ENCODE measurements at places on chromosomes 16 and 17.
A peak's percentile ranks its signal among the peaks of the same experiment; 100 is the strongest.

DNA sequence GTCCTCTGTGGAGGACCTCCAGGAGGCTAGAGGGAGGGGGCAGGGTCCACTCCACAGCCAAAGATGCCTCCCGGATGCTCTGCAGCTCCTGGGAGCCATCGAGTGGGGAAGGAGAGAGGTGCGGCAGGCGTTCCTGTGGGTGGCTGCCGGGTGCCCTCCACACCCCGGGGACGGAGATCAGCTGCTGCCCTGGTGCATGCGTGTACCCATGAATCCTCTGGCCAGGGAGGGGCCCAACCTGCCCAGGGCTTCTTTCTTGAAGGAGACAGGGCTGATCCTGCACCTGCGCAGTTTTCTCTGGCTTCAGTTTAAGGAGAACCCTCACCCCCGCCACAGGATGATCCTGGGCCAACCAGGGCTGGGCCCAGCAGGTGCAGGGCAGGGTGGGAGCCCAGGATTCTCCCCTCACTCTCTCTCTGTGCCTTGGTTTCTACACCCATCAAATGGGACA lies 33.5 kb upstream of the DOC2B start:
- no peak for DNase-seq

- DNase-seq = no peak
Observed at GRCh38 chr17:82365606-82366295, 5.8 kb upstream of the UTS2R start.

DNA sequence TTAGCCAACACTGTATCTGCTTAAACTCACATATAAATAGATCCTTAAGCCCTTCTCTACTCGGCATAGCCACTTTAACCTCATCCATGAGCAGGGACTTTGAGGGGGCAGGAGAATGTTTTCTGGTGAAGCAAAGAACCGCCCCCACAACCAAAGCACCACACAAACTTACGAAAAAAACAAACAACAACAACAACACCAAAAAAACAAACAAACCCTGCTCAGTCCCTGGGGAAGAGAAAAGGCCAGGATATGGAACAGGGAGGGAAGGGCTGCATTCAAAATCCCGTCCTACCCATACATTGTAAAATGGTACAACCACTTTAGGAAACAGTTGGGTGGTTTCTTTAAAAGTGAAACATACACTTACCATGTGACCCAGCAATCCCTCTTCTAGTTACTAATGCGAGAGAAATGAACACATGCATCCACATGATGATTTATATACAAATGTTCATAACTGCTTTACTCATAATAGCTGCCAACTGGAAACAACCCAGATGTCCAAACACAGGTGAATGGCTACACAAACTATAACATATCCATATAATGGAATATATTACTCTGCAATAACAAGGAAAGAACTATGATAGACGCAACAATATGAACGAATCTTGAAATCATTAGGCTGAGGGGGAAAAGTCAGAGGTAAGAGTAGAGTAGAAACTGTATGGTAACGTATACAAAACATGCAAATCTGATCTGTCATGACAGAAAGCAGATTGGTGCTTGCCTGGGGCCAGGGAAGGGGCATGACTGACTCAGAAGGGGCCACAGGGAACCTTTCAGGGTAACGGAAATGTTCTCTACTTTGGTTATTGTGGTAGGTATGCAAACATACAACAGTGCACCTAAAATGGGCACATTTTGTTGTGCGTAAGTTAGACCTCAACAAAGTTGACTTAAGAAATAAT lies 37.7 kb upstream of the TOB1 start:
- DNase-seq = no peak

GRCh38 chr17:33464669-33465280 lies 171.7 kb upstream of the ASIC2 start:
- DNase-seq = no peak

GRCh38 chr16:2023092-2024031 lies 3.3 kb upstream of the NHERF2 start:
- DNase-seq = peak; percentile 84

DNA sequence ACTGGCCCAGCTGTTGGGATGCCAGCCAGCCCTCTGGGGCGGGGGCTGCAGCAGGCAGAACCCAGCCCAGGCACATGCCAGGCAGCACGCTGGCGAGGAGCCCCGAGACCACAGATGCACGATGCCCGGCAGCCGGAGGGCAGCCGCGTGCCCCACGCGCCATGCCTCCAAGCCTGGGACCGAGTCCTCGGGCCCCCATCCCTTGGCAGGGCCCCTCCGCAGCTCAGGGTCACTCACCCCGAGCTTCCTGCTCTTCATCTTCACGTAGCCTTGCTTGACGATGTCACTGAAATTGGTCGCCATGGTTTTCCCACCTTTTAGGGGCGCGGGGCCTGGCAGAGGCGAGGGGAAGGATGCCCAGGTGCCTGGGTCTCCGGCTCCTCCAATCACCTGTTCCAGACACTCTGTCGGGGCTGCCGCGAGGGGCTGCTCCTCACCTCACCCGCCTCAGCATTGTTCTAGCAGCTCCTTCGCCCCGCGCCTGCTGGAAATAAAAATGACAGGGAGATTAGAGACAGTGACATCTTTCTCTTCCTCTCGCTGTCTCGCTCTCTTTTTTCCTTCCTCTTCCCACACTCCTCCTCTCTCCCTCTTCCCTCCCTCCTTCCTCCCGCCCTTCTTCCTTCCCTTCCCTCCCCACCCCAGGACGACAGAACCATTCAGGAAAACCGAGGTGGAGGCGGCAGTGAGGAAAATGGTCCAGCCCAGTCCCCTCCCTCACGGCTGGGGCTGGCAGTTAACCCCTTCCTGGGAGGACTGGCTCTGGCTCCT lies 6.9 kb downstream of the DOK4 start:
- peak; percentile 41 for DNase-seq

DNA sequence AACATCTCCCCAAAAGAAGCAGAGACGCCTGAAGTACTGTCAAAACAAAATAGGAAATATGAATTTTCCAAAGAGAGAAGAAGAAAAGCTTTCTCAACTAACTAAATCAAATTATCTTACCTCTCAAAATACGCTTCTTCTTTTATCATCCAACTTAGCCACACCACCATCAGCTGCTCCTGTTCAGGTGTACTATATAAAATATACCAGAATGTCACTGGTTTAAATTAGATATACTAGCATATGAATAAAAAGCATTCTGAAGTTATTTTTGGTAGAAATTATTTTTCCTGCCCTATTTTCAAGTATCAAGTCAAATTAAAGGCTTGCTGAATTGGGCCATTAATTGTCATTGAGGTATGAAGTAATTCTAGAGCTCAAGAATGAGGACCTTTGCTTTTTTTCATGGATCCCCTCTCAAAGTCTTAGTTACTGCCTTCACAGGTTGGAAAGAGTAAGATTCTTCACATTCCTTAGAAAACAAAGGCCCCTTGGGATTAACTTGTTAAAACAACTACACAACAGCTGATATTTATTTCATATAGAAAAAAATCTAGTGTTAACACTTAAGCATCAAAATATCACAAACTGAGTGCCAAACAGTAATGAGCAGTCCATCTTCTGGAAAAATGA lies 30.1 kb downstream of the INTS2 start:
- no peak for DNase-seq

DNA sequence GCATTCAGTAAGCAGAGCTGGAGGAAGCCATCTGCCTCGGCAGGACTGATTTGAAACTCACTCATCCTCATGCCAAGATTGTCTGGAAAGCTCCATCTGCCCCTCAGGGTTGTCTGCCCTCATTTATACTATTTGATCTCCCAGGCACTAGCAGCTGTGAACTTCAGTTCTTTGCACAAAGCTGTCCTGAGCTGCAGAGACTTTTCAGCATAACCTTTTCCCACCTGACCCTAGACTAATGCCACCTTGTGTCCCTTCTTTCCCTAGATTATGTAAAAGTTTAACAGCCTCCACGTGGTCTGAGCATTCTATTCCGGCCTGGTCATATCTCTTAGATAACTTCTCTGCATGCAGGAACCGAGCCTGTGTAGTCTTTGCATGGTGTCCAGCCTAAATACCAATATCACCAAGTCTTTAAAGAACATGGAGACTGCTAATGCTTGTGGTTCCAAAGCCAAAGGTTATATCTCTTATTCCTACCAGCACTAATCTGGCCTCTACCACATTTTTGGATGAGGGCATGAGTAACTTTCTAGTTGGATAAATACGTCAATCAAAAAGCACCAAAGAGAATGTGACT lies 29.1 kb downstream of the STAT5A start:
- DNase-seq = no peak

DNA sequence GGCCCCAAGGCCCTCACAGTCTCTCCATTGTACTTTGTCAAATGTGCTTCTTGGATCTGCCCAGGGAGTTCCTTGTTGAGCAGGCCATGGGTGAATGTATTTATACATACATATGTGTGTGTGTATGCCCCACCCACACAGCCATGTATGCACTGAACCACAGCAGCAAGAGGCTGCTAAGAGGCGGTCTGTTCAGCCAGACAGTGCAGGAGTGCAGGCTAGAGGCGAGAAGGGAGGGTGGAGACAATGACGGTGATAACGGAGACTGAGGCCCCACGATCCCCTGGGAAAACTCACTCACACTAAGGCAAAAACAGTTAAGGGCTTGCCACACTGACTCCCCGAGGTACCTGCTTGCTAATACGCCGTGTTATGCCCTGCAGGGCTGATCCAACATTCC lies 151.0 kb upstream of the CDC42EP4 start:
- no peak for DNase-seq

DNA sequence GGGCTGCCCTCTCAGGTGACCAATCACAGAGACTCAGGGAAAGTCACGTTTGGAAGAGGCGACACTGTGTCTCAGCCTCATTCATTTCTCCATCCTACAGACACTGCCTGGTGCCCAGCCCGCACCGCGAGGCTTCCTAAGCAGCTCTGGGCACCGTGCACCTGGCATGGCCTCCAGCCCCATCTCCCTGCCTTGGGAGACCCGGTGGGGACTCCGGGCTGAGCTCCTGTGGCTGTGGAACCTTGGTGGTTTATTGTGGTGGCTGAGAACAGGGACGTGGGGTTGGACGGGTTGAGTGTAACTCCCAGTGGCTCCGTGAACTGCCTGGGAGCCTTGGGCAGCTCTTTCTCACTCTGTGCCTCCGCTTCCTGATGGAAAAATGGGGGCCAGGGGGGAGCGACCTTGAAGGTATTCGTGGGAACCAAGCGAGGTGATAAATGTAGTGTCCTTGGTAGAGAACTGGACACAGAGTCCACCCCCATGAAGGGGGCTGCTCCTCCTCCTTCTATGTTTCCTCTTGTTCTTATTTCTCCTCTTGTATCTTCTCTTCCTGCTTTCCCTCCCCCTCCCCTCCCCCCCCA lies 215.4 kb downstream of the SEC14L1 start:
- DNase-seq = no peak

- no peak for DNase-seq
Observed at GRCh38 chr17:74545843-74546230, at the start of gene CD300C. TSS of gene CD300C (minus strand) at chr17:74546115. CDS start at chr17:74545782, 333 bp downstream.

DNA sequence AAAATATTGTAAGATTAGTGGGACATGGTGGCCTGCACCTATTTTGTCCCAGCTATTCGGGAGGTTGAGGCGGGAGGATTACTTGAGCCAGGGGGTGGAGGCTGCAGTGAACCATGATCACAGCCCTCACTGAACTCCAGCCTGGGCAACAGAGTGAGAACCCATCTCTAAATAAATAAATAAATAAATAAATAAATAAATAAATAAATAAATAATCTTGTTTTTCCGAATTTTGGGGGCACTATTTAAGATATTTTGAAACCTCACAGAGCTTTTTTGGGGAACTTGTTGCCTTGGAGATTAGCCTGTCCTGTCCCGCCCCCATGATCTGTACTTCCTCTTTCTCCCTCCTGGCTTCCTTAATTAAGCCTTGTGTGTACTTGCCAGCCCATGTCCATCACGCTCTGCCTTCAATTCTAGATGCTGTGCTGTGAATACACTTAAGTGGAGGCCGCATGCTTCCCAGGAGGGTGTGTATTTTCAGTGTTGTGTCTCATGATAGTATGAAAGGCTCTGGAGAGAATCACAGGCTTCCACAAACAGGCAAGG lies 4.4 kb downstream of the LGALS9 start:
- DNase-seq = no peak

GRCh38 chr17:9726291-9726690 lies 65.1 kb downstream of the DHRS7C start:
- DNase-seq = no peak

- no peak for DNase-seq
Observed at GRCh38 chr17:77602062-77602746, 356.3 kb upstream of the TNRC6C start.

DNA sequence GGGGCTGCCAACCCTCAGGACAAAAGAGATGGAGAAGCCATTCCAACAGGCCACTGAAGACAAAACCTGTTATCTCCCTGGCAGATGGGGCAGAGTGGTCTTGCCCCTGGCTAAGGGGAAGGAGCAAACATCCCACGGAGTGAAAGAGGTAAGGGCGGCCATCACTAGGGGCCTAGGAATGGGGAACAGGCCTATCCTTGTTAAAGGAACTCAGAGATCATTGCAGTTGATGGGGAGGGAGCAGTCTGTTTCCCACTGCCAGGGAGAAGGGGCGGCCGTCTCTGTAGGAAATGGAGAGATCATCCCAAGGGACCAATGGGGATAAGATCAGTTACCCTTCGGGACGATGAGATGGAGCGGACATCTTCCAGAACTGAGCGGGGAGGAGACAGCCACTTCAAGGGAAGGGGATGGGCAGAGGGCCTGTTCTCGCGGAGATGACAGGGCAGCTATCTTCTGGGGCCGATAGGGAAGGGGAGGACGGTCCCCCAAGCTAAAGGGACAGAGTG lies 581 bp upstream of the TMEM208 start:
- no peak for DNase-seq

GRCh38 chr16:87328846-87329245 lies 11.7 kb upstream of the C16orf95 start:
- no peak for DNase-seq

DNA sequence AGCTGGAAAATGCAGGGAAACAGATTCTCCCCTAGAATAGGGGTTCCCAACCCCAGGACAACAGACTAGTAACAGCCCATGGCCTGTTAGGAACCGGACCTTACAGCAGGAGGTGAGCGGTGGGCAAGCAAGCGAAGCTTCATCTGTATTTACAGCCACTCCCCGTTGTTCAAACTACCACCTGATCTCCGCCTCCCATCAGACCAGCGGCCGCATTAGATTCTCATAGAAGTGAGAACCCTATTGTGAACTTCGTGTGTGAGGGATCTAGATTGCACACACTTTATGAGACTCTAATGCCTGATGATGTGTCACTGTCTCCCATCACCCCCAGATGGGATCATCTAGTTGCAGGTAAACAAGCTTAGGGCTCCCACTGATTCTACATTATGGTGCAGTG lies 3.5 kb downstream of the CD300LB start:
- DNase-seq = no peak

- no peak for DNase-seq
Observed at GRCh38 chr16:15483857-15484256, 49.5 kb downstream of the BMERB1 start.

GRCh38 chr17:81094509-81095382 lies 59.8 kb downstream of the BAIAP2 start:
- peak; percentile 88 for DNase-seq

GRCh38 chr17:64964796-64965195 lies 45.5 kb upstream of the LRRC37A3 start:
- DNase-seq = no peak

Measured in putamen (tissue), 1 donor.